ENCODE measurements at places on chromosomes 1 and 21.

DNA sequence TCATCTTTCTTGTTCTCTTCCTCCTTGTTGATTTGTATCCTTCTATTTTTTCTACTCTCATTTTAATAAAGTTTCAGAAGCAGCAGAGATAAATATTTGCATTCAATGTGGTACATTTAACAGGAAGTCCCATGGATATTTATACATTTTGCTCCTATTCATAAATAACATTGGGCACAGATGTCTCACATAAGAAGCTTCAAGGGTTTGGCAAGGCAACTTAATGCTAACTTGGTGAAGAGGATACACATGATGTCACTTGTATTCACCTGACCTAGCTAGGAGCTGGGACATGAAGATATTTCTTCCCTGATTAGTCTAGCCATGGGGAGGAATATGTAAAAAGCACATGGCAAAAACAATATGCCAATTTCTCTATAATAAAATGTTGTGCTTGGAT, 65.1 kb upstream of the DUSP10 start:
- DNase-seq = no peak

- no peak for DNase-seq
Observed at GRCh38 chr1:178871551-178872320, 859 bp upstream of the ANGPTL1 start.

- DNase-seq = no peak
Observed at GRCh38 chr1:117615474-117615873, 9.6 kb downstream of the TENT5C start.

DNA sequence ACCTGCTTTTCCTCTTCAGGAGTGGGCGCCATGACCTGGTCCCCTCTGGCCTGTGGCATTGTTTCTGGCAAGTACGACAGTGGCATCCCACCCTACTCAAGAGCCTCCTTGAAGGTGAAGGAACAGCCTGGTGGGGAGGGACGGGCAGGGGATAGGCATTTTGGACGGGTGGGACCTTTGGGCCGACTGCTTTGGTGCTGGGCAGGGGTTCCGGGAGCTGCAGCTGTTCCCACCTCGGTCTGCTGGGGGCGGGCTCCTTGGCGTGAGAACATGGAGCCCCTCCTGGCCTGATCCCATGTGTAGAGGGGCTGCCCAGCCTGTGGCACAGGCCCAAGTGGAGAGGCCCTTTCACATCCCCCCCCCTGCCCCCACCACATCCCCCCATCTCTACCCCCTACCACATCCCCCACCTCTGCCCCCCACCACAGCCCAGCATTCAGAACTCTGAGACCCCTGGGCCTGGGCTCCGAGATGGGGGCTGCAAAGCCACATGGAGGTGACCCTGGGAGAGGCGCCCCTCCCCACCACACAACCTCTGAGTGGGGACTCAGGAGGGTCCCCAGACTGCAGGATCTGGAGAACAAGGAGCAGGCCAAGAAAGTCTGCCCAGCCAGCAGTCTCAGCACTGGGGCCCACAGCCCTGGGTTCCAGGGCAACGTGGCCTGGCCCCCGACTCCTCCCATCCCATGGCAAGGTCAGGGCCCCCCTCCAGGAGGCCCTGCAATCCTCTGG, 50.0 kb downstream of the KCNAB2 start:
- DNase-seq = no peak

- no peak for DNase-seq
Observed at GRCh38 chr1:101843160-101843559, 153.6 kb downstream of the OLFM3 start.

DNA sequence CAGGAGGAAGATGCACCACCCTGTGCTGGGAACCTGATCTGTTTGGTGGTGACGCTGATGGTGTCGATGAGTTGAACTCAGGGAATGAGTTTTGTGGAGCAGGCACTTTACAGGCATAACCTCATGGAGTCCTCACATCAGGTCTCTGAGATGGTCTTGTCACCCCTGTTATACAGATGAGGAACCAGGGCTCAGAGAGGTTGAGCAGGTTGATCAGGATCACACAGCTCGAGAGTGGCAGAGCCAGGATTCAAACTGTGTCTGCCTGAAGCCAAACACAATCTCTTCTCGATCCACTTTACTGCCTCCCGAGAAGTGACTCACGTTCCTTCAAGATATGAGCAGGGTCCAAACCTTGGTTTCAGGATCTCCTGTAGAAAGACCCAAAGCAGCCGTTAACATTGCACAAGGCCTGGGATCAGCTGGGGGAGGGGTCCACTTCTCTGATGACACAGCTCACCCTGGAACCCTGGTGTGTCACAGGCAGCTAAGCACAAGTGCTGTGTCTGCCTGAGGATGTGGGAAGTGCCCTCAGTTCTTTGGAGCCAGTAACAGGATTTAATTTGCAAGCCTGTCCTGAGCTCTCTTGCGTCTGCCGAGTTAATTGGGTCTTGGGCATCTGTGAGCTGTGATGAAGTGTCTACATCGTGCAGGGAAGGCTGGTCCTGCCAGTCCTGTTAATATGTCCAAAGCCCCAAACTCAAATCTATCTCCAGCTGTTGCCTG, 65.4 kb upstream of the STUM start:
- DNase-seq = no peak

DNA sequence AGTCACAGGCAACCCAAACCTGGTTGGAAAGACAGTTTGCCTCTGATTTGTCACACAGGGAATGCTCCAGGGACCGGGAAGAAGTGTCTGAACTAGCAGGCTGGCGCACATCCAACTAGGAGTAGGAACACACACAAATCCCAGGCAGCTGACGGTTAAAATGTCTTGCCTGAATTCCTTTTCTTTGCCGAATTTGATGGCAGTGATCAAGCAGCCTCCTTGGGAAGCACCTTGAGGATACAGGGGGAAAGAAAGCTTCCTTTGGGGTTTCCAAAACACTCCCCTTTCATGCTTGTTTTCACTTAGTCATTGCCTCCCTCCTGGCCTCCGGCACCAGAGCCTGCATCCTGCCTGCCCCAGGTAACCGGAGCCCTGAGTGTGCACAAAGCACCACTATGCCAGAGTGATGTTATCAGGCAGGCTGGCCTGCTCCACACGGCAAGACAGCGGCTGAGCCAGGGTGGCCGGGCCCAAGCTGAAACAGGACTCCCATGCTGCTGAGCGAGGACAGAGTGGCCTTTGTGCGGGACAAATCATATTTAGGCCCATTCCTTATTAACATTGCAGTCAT, 193.8 kb downstream of the LMX1A start:
- DNase-seq = no peak

DNA sequence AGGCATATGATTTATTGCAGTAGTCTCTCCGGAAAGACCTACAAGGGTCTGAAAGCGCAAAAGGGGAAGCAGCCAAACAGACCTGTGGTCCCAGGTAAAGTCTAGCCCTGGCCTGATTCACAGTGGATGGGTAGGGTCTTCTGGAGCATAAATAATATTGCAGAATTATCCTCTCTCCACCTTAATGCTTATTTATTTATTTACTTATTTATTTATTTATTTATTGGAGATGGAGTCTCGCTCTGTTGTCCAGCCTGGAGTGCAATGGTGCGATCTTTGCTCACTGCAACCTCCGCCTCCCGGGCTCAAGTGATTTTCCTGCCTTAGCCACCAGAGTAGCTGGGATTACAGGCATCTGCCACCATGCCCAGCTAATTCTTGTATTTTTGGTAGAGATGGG, 11.8 kb upstream of the KLHDC8A start:
- no peak for DNase-seq

GRCh38 chr1:201653883-201654282, 115.0 kb downstream of the NAV1 start:
- no peak for DNase-seq

DNA sequence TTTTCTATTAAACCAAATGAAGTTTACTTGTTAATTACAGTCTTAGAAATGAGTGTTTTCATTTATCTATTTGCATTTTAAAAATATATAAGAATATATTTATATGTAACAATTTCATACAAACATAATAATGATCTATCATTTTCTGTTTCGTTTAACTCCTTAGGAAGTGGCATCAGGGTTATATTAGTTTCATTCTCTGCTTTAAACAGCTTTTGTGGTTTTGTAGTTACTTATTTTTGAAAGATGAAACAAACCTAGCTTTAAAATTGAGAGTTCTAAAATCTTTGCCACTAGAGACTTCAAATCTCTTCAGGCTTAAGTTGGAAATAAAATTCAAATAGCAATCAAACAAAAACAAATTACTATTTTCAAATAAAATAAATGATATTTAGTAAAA, 2110.6 kb downstream of the MRPL39 start:
- no peak for DNase-seq

DNA sequence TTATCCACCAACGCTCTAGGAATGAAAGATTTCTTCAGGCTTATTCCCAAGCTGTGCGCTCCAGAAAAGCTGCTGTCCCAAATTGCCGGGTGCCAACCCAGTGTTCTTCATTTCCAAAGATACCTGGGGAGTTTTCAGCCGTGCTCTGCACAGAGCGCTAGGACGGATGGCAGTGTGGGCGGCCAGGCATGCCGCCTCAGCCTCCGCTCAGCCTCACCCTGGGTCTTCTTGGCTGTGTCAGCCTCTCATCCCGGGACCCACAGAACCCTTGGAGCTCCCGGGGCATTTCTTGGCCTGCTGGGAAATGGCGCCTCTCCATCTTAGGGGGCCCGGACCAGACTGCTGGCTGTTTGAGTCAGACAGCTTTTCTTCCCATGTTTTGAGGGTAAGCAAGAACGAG, 116.9 kb upstream of the SLC25A33 start:
- no peak for DNase-seq

DNA sequence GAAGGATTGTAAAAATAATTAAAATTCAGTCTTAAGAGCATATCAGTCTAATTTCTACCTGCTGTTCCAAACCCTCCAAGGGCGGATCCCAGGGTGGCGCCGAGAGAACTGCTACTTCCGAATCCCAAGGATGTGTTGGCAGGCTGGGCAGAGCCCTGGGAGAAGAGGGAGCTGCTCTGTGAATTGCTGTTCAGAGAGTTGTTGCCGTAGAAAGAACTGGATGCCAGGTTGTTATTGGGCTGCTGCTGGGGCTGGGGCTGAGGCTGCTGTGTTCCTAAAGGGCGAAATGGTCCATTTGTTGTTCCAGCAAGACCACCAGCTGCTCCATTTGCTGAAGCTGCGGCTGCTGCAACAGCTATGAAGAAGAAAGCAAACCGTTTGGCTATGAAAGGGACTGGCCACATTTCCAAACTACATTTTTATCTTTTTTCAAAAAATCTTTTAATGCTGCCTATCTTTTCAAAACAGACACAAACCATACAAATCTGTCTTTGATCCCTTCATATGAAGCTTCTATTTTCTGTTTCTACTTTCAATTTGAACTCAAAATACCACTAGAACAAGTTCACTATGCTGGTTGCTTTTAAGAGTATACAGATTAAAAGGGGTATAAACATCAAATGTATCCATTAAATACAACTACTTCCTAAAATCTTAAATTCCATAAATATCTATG, 57.5 kb upstream of the SDC3 start:
- DNase-seq = no peak

DNA sequence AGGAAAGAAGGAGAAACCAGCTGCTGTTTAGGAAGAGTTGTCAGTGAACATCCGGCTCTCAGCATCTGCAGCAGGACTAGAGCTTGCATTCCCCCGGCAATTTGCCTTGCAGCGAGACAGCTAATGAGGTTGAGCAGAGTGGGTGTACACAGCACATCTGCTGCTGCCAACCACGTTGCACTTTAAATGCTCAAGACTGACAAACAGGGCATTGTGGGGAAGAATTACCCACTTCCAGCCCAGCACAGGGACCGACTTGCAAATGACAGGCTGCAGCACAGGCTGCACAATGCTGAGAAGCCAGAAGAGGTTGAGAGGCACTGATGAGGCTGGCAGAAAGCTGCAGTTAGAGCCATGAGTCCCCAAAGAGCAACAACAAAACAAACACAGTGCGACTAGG, 47.5 kb upstream of the PLA2G2C start:
- no peak for DNase-seq

- DNase-seq = no peak
Observed at GRCh38 chr1:33429856-33430691, 821 bp downstream of the PHC2 start.

DNA sequence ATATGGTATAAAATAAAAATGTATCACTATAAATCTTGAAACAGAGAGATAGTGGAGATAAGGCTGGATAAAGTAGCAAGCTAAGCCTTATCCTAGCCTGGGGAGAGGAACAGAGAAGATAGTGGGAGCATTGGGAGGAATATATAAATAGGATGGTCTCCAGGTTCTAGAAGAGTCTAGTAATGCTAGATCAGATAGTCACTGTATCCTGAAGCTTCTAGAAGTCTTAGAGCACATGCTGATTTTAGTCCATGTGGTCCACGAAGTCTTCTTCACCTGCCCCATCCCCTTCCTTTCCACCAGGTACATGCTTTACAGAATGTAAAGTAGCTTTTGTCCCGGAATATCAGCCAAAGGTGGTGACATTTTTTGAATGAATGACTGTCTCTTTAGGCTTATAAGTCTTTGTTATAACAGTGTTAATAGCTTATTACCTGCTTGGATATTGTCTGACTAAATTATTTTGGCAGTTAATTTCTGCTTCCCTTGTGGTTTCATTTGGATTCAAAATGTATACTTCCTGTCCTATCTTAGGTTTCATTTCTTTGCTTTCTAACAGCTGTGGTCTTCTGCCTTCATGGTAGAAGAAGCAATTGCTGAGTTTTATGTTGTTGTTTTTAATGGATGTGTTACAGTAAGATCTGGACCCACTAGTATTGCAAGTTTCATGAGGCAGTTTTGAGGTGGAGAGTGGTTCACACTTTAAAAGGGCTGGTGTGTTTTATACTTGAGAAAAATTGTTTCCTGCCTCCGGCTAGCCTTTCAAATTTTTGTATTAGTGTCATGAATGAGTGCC, 5.9 kb downstream of the SMG7 start:
- no peak for DNase-seq

- DNase-seq = no peak
Observed at GRCh38 chr21:44459712-44460440, 4.6 kb downstream of the LRRC3 start.

GRCh38 chr1:45658171-45658570, 28.2 kb downstream of the GPBP1L1 start:
- no peak for DNase-seq

- no peak for DNase-seq
Observed at GRCh38 chr21:42291003-42291750, 24.0 kb downstream of the TFF3 start.

- DNase-seq = peak; percentile 74
Observed at GRCh38 chr1:204266504-204267034, 52.8 kb upstream of the GOLT1A start.

GRCh38 chr1:161038523-161039153, at the start of gene TSTD1:
TSTD1 (minus strand) TSS chr1:161038964; CDS start chr1:161038889, 75 bp downstream.
- DNase-seq = peak; percentile 70

- DNase-seq = no peak
Observed at GRCh38 chr1:115356356-115356755, 18.3 kb upstream of the NGF start.

GRCh38 chr1:61356016-61356415, 273.7 kb downstream of the NFIA start:
- no peak for DNase-seq

GRCh38 chr1:26354972-26355371, 1.0 kb upstream of the CRYBG2 start:
- no peak for DNase-seq

Data from mucosa of gallbladder (tissue), 1 donor.